ENCODE measurements at places on chromosomes 5 and 9. TPM values are rescaled to one million over a fixed set of nuclear protein-coding genes. Genes with fewer than 3 reads are reported as not detected.

GRCh38 chr9:77833561-77834429 is 185.7 kb upstream of the GNA14 start:
- no peak for DNase-seq

DNA sequence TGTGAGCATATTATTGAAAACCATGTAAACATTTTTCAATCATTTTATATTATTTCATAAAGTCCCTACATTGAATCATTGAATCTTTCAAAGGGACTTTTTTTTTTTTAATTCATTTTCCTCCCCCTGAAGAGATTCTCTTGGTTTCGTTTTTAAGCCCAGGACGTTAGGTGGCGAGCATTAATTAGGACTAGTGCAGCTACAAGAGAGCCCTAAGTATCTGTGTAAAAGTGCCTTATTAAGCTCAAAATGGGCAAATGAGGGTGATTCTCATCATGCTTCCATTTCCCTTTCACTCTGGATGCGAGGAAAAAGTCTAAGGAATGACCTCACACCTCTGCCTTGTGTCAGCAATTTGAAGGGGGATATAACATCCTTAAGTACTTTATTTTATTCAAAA is 517.9 kb upstream of the ITGA1 start:
- no peak for DNase-seq

- DNase-seq = no peak
Measured at GRCh38 chr5:178637356-178638074, 10.7 kb upstream of the CLK4 start.

GRCh38 chr5:619444-619843 is 7.3 kb downstream of the CEP72 start:
- no peak for DNase-seq

Gene SLC25A2
- total RNA-seq = 0.95 TPM

- no peak for DNase-seq
Measured at GRCh38 chr5:59034498-59035186, 451.8 kb downstream of the RAB3C start.

Gene IFNA7
- not detected for total RNA-seq
